ENCODE measurements at places on chromosomes 13 and 19.

DNA sequence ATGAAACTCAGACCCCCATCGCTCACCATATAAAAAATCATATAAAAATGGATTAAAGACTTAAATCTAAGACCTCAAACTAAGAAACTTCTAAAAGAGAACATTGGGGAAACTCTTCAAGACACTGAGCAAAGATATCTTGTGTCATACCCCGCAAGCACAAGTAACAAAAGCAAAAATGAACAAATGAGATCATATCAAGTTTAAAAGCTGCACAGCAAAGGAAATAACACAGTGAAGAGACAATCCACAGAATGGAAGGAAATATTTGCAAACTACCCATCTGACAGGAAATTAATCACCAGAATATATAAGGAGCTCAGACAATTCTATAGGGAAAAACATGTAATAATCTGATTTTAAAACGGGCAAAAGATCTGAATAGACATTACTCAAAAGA is 808.3 kb downstream of the LIG4 start:
- DNase-seq = no peak

GRCh38 chr13:45396533-45397095 is 21.6 kb downstream of the SLC25A30 start:
- DNase-seq = no peak

GRCh38 chr13:113557013-113557412 is 27.5 kb upstream of the TFDP1 start:
- DNase-seq = no peak

- no peak for DNase-seq
Measured at GRCh38 chr13:23506807-23507291, 63.4 kb upstream of the TNFRSF19 start.

GRCh38 chr19:58033741-58034476 is at the start of gene ZSCAN1:
ZSCAN1 (plus strand) TSS chr19:58034025; CDS start chr19:58037837, 3,812 bp downstream.
- DNase-seq = no peak

- DNase-seq = no peak
Measured at GRCh38 chr13:99965329-99966000, 6.1 kb downstream of the ZIC5 start.

DNA sequence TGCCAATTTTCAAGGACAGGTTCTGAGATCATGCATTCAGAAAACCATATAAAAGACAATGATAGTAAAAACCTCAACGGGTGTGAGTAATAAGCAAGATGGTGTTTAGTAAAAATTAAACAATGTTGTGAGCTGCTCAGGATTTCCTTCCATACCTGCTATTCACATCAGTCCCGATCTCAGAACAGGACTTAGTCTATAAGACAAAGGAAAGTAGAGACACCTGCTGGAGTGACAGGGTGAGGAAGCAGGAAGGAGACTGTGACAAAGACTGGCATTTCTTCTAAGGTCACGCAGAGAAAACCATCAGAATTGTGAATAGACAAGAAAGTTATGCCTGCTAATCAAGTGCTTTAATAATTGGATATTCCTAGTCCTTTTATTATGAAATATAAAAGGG is 648.0 kb downstream of the DACH1 start:
- no peak for DNase-seq

DNA sequence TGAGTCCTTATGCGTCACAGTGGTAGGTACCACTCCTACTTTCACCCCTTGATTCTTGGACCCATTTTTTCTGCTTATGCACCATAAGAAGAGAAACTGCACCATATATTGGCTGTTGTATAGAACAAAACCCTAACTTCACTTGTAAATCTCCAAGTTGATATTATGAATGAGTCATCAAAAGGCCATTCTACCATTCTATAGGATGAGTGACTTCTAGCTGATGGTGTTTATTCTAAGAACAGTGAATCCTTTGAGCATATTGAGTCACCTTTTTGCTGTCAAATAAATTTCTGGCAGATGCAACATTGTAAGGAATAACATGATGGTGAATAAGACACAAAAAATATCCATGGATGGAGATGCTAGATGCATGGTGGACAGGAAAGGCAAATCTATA is 57.7 kb downstream of the POLR1D start:
- no peak for DNase-seq

GRCh38 chr13:46804391-46804815 is 7.4 kb upstream of the ESD start:
- DNase-seq = no peak
